ENCODE measurements at places on chromosomes 2 and 18.

- no peak for DNase-seq
Measured at GRCh38 chr2:126803434-126803775, 95.3 kb upstream of the TEX51 start.

DNA sequence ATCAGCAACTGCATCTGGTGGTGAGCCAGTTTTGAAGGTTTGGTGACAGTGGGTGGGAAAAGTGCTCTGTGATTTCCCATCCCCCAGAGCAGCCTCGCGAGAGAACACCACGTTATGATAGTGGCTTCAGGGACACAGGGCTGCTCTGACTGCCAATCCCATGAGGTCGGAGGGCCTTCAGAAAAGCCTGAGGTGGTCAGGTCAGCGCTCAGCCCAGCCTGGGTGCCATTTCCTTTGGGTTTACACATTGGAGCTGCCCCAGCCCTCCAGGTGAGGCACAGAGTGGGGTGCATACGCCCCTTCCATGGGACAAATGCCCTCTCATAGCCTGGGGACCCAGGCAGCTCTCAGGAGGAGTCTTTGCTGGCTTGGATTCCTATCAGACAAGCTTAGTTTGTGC, 126.8 kb downstream of the KCTD1 start:
- DNase-seq: no peak

GRCh38 chr2:231117922-231118613, 6.8 kb downstream of the HTR2B start:
- no peak for DNase-seq

- no peak for DNase-seq
Measured at GRCh38 chr2:113180131-113180946, 6.6 kb downstream of the PSD4 start.

GRCh38 chr18:48085781-48086487, 155.5 kb upstream of the SMAD2 start:
- DNase-seq: no peak

GRCh38 chr2:207274530-207275189, 108.9 kb upstream of the KLF7 start:
- DNase-seq: no peak

GRCh38 chr18:10015941-10016819, 102.4 kb downstream of the VAPA start:
- peak; percentile 5 for DNase-seq

GRCh38 chr2:12978066-12978835, 261.5 kb downstream of the TRIB2 start:
- DNase-seq: no peak

GRCh38 chr2:104794441-104794840, 59.5 kb upstream of the POU3F3 start:
- DNase-seq: no peak

GRCh38 chr18:53018791-53019190, 678.8 kb downstream of the DCC start:
- no peak for DNase-seq

GRCh38 chr2:235377176-235377575, 116.7 kb upstream of the AGAP1 start:
- no peak for DNase-seq

DNA sequence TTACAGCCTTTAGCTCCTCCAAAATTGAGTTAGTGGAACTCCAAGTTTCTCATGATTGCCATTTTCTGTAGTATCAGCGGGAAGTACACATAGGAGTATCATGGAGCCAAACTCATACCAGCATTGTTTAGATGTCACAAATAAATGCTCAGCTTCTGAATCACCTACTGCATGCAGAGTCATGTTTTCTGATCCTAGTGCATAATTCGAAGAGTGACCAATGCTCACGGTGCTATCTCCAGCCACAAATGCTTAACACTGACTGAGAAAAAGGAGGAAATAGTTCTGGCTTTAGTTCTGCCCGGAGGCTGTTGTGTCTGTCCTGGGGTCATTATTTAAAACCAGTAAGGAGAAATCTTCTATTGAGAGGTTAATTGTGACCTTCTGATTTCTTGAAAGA, 45.4 kb upstream of the LRATD1 start:
- no peak for DNase-seq

- no peak for DNase-seq
Measured at GRCh38 chr18:2881088-2881839, 34.5 kb downstream of the EMILIN2 start.

DNA sequence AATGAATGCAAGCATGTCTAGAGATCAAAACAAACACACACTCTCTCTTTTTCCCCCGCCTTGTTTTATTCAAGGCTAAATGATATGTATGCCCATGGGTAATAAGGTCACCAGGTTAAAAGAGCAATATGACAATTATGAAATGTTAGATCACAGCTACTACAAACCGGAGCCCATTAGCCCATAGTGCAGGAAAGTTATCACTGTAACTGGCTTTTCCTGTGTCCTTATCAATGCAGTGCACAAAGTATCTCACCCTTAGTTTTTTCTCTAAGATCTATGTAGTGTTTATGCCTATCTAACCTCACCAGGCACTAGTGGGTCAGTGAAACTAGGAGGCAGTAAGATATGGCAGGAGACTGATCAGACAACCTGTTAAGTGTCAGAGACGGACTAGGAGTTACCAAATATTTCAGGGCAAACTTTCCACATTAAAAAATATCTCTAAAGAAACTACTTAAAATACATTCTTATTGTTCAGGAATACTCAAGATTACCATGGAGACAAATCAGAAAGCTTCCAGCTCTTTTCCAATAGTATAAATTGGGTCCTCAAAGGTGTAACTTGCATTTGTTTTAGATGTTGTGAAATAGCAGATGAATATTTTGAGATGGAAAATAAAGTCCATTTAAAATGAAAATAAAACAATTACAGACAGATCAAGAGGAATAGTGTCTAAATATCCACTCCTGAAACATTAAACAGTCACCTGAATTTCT, 282.2 kb downstream of the EXOC6B start:
- no peak for DNase-seq

- DNase-seq: no peak
Measured at GRCh38 chr18:2963048-2963447, 49.9 kb downstream of the LPIN2 start.

- DNase-seq: no peak
Measured at GRCh38 chr2:218883491-218884490, 3.1 kb downstream of the WNT10A start.

- peak; percentile 68 for DNase-seq
Measured at GRCh38 chr2:109722026-109722425, 72.1 kb upstream of the RGPD5 start.

- no peak for DNase-seq
Measured at GRCh38 chr2:236636261-236636660, 66.6 kb downstream of the ACKR3 start.

DNA sequence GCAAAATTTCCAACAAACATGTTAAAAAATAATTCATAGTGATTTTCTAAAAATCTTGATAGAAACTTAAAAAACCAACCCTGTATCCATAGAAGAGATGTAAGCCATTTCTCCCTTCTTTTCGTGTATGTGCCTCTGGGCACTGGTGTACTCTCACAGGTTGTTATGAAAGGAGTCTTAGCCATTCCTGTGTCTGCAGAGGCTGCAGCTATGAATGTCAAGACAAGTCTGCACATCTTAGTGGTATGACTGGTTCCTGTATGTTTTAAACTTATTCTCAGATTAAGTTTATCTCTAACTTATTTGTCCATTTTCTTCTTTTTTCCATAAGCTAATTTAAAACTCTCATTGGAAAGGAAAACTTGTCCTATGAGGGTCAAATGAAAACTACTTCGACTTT, 84.0 kb downstream of the DPP4 start:
- DNase-seq: no peak

GRCh38 chr18:47149457-47150028, 757 bp downstream of the HDHD2 start:
- no peak for DNase-seq

- no peak for DNase-seq
Measured at GRCh38 chr2:233059547-233059796, 670 bp upstream of the INPP5D start.

DNA sequence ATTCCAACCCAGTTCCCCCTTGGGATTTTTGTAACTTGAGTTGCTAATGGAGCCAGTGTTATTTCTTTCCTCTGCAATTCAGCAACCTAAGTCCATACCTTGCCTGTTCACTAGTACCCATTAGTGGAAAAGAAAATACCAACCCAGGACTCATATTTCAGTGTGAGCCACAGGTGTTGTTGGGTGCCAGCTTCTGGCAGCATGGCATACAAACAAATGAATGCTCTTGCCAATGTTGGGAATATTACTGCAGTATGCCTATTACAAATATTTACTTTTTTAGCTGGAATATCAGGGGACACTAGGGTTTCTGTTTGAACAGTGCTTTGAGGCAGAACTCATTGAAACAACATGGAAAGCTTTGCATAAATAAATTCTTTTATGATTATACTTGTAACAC, 130.2 kb downstream of the NCKAP5 start:
- DNase-seq: peak; percentile 78

DNA sequence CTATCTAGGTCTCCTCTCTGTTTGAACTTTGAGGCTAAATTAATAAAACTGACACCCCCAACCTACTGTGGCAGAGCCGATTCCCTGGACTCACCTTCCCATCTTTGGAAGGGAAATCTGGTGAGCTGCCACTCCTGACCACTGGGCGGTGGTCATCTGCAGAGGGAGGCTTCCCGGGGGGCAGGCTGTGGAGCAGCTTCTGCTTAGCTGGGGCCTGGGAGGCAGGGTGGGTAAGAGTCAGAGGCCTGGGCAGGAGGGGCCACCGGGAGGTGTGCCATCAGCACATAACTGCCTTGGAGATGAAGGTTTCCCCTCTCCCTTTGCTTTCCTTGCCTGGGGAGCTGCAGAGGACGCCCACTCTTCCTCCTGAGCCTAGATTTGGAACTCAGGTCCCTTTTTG, 2.3 kb upstream of the NPPC start:
- DNase-seq: no peak

DNA sequence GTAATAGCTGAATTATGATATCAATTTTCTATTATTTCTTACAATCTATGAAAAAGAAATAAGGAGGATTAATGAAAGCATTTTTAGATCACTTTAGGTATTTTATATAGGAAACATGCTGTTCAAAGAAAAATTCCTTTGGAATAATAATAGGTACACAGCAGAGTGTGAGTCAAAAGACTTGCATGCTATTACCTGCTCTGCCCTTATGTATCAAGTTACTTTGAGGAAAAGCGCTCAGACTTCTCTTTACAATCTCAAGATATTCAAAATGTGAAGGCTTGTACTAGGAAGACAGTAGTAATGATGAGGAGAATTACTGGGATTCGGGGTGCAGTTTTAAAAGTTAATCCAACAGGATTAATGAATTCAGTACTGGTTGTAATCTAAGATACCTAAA, 29.1 kb upstream of the RNU4ATAC start:
- no peak for DNase-seq

GRCh38 chr2:1639086-1639858, 105.0 kb downstream of the PXDN start:
- no peak for DNase-seq

Data from NCI-H2029 treated with DMSO at 0.1 percent for 48 hours (cell line).